Neural crest cell (in vitro differentiated cells): ENCODE measurements at places on chromosomes 1 and 21. TPM values are rescaled to one million over a fixed set of nuclear protein-coding genes. Genes with fewer than 3 reads are reported as not detected.

The NBPF10 gene
- 2.1 and 2.2 TPM in 2 replicates for total RNA-seq

The CHI3L1 gene
- not detected in 2 replicates for total RNA-seq

The LCE2A gene
- total RNA-seq = not detected in 2 replicates

DNA sequence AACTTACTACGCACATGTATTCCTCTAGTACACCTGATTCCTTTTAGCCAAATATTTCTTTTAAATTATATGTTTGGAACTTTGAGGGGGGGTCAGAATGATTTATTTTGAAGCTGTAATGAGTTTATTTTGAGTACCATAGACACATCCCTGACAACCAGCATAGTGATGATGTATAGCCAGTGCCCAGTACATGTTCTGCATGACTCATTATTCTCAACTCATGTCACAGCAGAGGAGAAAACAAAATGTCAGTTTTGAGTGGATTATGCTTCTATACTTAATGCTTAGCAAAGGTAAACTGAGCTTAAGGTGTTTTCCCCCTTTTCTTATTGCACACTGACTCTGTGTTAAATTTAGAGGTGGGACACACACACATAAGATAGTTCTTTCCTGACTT lies 22.4 kb upstream of the LEPR start:
- H3K27me3 ChIP-seq = no peaks in the 10 kb centered on the region
- no peaks in the 10 kb centered on the region for H3K36me3 ChIP-seq
- H3K4me1 ChIP-seq = no peaks in the 10 kb centered on the region
- H3K4me3 ChIP-seq = no peak overlapping the region
- H3K27ac ChIP-seq = no peak overlapping the region
- DNase-seq = no peak

- peak overlapping the region; percentile 85 for H3K4me3 ChIP-seq
- DNase-seq = no peak
- peaks cover 31% of the 10 kb centered on the region for H3K4me1 ChIP-seq
These were observed 2.8 kb upstream of the ZC3H12A start for GRCh38 chr1:37471345-37472231.

DNA sequence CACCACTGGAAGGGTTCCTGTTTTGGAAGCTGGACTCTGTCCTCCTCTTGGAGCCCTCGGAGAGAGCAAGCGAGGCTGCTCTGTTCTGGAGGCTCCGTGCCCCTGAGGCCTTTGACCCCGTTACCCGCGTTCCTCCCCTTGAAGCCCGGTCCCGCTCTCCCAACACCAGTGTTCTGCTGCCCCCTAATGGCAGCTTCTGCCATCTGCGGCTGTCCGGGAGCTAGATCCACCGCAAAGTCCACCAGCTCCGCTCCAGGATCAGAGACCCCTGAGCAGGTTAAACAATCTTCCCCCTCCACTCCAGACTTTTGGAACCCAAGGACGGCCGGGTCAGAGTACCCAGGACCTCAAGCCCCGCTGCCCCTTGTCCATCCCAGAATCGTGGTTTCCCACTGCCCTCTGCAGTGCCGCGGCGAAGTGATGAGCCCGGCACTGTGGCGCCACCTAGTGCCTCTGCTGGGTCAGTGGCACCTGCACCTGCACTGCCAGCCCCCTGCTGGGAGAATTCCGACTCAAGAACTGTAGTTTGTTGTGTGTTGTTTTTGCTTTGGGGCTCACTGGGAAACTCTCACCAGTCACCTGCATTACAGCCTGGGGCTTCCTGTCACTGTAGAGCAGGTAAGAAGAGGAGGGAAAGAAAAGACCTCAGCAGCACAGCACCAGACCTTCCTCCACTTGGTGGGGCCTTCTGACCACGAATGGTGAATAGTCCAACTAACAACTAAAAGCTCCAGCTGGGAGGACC lies 63.5 kb upstream of the NFASC start:
- H3K4me3 ChIP-seq = peak overlapping the region; percentile 89
- peaks cover 12% of the 10 kb centered on the region for H3K4me1 ChIP-seq
- peak; percentile 96 for DNase-seq
